HCEC 1CT (cell line): ENCODE measurements at places on chromosomes 6 and 20.

- no peak for DNase-seq
These were observed 42.4 kb downstream of the NEDD9 start for GRCh38 chr6:11189865-11190624.

GRCh38 chr6:134174672-134175531, 122.5 kb upstream of the SLC2A12 start:
- DNase-seq, result peak; percentile 88

- no peak for DNase-seq
These were observed 23.0 kb downstream of the ERGIC3 start for GRCh38 chr20:35564905-35565304.

- DNase-seq, result no peak
These were observed 251.6 kb downstream of the PHF3 start for GRCh38 chr6:63887002-63887751.

GRCh38 chr20:53934421-53935343, 135.7 kb downstream of the BCAS1 start:
- DNase-seq, result peak; percentile 90

DNA sequence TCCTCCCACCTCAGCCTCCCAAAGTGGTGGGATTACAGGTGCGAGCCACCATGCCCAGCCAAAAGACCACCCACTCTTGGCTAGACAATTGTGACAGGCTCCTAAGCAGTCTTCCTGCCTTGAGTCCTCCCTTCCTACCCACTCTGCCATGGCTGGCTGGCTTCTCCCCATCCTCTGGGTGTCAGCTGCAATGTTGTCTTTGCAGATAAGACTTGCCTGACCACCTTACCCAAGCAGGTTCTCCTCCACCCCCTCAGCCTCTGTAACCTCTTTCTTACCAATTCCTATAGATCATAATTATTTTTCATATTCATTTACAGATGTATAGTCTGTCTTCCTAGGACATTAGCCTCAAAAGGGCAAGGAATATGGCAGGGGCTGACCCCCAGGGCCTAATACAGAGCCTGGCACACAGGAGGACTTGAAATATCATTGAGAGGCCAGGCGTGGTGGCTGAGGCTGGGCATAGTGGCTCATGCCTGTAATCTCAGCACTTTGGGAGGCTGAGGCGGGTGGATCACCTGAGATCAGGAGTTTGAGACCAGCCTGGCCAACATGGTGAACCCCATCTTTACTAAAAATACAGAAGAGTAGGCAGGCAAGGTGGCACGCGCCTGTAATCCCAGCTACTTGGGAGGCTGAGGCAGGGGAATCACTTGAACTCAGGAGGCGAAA, 28.7 kb upstream of the SPAG4 start:
- DNase-seq, result no peak

- no peak for DNase-seq
These were observed 17.5 kb downstream of the PIM1 start for GRCh38 chr6:37187321-37188022.

DNA sequence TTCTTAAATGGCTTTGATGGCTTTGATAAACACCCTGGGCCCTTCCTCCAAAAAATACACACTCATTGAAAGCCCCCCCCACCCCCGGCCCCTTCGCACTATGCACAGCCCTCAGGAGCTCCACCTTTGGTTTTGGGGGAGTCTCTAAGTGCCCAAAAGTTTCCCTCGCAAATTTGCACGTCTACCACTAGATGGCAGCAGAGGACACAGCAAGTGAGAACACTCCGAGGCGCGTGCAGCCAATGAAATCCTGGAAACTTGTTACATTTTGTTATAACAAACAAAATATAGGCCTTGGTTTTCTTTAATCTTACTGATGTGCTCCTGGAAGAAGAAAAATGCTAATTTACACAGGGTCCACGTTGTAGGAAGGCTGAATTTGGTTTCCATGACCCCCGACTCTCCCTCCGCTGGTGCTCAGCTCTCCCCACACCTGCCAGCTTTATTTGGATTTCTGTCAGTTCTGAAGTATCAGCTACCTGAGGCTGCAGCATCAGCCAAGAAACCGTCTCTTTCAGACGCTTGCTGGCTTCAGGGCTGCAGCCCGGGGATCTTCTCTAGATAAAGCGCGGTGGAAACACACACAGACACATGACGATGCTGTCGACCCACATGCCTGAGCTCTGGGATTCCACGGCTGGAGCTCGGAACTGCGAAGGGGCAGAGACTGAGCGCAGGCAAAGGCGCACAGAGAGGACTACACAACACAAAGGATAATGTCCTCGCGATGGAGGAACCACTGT, 148.3 kb upstream of the RPS6KA2 start:
- DNase-seq, result peak; percentile 58

- DNase-seq, result peak; percentile 7
These were observed 2.2 kb upstream of the OSER1 start for GRCh38 chr20:44212792-44213191.

GRCh38 chr20:49028684-49029083, 17.4 kb upstream of the CSE1L start:
- peak; percentile 26 for DNase-seq

GRCh38 chr6:41160933-41161332, 2.0 kb downstream of the TREM2 start:
- no peak for DNase-seq

- no peak for DNase-seq
These were observed 35.8 kb downstream of the HLA-DMB start for GRCh38 chr6:32905078-32905477.

- no peak for DNase-seq
These were observed 119.9 kb downstream of the HFE start for GRCh38 chr6:26206868-26207801.

DNA sequence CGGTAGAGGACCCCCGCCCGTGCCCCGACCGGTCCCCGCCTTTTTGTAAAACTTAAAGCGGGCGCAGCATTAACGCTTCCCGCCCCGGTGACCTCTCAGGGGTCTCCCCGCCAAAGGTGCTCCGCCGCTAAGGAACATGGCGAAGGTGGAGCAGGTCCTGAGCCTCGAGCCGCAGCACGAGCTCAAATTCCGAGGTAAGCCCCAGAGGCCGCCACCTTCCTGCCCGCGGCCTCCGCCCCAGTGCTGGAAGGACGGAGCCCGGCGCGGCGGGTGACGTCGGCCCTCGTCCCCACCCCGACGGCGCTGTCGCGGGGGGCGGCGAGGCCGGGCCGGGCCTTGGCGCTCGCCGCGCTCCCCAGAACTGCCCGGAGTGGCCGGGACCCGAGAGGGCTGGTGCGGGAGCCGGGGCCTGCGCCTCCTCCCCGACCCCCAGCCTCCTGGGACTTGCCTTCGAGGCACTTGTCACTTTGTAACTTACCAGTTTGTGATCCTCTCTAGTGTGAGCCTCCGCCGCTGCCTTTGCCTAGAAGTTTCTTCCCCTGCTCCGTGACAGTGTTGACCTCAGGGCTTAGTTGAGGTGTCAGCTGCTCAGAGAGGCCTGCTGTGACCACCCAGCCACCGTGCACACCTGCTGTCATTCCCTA, 417 bp downstream of the VAPB start:
- DNase-seq, result peak; percentile 50

GRCh38 chr20:45933266-45934045, 1.0 kb upstream of the PCIF1 start:
- DNase-seq, result peak; percentile 77

- peak; percentile 71 for DNase-seq
These were observed 76.8 kb downstream of the UNC5CL start for GRCh38 chr6:40962241-40962640.

GRCh38 chr20:47717421-47717820, 67.9 kb downstream of the SULF2 start:
- DNase-seq, result no peak

DNA sequence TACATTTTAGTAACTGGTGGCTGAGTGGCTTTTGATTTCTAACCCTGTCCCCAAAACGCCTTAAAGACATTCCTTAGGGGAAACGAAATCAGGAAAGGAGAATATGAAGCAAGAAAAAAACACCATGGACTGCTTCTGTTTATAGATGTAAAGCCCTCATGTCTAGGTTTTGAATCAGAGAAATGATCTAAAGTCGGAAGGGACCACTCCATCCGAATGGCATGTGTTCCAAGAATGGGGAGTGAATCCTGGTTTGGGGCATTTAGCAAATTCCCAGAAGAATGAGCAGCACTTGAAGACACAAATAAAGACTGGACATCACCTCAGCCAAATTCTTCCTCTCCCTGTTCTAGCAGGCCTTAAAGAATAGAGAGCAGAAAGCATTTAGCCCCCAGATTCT, 65.6 kb downstream of the CAP2 start:
- DNase-seq, result no peak

DNA sequence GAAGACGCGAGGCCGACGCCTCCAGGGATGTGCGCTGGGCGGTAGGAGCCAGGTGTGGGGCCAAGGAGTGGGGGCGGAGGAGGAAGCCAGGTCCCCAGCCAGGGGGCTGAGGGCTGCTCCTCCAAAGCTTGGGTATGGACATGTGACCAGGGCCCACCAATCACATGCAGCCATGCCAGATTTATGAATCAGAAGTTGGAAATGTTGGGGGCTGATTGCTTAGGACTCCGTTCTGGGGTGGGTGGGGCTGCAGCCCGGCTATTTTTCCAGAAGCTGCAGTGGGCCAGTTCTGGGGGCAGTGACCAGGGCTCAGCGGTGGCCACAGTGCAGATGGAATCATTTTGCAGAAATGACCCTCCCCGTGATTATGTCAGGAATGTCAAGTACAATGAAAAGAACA, 96.0 kb downstream of the CEBPB start:
- peak; percentile 73 for DNase-seq

DNA sequence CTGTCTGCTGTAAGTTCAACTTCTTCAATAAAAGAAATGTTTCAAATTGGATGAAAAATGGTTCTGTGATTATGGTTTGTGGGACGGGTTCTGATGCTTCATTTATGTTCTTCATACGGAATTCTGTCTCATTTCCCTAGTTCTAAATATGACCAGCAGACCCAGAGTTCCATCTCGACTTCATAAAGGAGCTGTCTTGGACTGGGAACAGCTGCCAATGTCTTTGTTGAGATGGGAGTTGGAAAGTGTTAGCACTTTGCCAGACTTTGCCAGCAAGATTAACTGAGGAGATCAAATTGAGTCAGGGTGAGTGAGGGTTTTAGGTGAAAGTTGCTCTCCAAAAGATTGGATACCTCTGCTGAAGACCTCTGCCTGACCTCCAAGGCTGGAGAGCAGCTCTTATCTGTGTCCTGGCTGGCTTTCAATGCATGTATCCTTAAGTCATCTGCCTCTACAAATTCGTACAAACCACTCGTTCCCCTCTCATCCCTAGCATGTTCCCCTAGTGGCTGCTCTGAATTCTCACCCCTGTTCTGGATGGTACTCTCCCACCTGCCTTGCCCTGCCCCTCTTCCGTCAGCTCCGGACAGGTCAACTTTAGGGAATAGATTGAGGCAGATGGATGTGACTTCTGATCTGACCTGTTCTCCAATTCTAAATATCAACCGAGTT, at the start of gene EFCAB8:
Gene EFCAB8 (plus strand): TSS at position 223 of the 672 bp plus-strand sequence. CDS start 4,870 bp downstream, outside the sequence.
- no peak for DNase-seq

- no peak for DNase-seq
These were observed 14.8 kb upstream of the TMEM244 start for GRCh38 chr6:129875610-129876520.

GRCh38 chr20:19823216-19823615, 65.2 kb downstream of the RIN2 start:
- no peak for DNase-seq

DNA sequence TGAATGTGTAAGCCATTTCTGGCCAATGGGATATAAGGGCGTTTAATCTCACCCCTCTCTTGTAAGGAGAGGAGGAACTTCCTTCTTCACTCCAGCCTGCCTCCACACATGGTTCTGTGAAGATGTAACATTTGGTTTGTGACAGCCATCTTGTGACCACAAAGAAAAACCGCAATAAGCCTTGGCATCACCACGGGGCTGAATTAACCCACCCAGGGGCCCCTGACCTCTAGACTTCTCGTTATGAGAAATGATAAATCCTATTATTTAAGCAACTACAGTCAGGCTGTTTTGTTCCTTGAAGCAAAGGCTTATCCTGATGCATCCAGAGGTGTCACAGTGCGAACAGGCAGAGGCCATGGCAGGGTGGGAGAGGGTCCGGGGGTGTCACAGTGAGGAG, 139.7 kb downstream of the CDC5L start:
- no peak for DNase-seq

DNA sequence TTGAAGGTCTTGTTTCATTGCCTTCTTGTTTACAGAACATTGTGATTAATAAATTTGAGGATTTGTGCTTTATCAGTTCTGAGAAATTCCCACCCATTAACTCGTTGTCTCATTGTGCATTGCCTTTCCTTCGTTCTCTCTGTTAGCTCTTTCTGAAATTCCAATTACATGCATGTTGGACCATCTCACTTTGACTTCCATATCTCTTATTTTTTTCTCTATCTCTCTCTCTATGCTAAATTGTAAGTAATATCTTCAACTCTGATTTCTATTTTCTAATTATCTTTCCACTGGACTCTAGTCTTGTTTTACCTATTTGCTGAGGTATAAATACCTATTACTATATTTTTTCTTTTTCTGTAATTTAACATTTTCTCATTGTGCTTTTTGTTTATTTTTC, 92.3 kb downstream of the SHLD1 start:
- DNase-seq, result no peak

DNA sequence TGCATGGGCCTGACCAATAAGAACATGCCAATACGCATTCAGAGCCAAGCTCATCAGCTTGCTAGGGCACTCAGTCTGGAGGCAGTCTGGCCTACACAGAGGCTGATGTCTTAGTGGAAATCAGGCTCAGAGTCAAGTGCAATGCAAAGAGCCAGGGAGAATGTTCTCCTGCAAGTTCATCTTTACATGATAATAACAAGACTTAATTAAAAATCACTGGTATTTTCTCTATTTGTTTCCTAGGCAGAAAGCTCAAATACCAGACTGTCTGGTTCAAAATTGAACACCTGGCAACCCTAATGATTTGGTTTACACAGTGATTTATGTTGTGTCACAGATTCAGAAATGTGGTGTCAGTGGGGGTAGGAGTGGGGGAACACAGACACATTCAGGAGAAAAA, 689.3 kb upstream of the FLRT3 start:
- no peak for DNase-seq

- DNase-seq, result no peak
These were observed 24.6 kb downstream of the SLCO4A1 start for GRCh38 chr20:62666736-62667529.

DNA sequence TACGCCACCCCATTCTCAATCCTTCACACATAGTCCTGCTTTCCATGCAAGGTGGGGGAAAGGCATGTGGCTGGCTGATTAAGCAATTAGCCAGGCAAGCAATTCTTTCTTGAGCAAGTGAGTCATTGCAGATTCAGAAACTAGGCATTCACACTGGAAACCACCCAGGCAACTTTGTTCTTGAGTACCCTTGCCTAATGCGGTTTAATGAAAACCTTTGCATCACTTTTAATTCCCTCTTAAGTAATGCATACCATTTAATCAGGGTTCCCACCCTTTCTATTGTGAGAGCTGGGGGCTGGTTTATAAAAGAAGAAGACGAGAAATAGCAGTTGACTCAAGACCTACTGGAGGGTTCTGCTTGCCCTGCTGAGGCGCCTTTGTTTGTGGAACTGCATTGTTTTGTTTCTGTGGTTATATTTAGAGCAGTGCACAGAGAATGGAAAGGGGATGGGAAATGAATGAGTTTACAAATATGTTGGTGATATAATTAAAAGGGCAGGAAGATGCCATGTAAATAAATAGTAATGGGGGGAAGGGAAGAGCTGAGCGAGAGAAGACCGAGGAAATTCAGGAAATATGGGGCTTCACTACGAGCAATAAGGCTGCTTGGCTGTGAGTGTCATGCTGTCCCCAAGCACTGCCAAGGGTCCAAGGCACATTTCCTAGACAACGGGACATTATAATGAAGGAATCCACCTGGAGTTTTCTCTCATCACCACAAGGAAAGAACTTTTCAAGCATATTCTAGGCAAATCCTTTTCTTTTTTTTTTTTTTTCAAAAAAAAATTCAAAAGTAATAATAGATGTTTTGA, 48.8 kb upstream of the TSHZ2 start:
- DNase-seq, result no peak

- DNase-seq, result peak; percentile 17
These were observed 125.1 kb downstream of the TCP11 start for GRCh38 chr6:35015996-35016395.
